ENCODE measurements at places on chromosomes 4 and X.

DNA sequence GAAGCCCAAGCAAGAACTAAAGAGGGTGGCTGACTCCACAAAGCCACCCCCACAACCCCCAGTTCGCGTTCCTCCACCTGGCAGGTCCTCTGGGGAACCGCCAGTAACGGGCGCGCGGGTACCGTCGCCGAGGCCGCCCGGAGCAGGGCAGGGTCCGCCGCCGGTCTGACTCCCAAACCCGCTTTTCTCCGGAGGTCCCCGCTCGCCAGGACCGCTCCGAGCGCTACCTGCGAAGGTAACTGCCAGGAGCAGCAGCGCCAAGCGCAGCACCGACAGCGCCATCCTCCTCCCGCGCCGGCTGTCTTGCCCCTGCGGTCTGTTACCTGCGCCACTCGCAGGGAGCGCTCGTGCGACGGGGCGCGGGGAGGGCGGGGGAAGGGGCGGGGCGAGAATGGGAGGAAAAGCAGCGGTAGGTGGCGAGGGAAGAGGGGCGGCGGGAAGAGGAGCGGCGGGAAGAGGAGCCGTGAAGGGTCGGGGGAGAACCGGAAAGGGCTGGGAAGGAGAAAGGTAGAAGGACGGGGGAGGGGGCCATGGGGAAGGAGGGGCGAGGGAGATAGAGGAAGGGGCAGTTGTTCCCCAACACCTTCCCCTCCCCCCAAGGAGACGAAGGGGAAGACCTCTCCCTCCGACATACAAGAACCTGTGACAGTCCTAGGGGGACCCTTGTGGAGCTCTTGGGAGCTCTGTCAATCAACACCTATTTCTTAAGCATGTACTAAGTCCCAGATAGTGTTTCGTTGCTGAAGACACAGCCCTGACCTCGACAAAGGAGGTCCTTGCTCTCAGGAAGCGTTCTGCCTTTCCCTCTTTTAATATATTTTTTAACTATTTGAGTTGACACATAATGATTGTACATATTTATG is at the start of gene SPINK2:
Gene SPINK2, minus strand, starts transcription at position 321 of the 863 bp plus-strand sequence. Its CDS starts 39 bp downstream, at position 282.
- peak; percentile 84 for DNase-seq

- no peak for DNase-seq
These were observed 2301.3 kb upstream of the TENM3 start for GRCh38 chr4:179941911-179942310.

- peak; percentile 55 for DNase-seq
These were observed 1.1 kb downstream of the PCDH19 start for GRCh38 chrX:100408713-100409609.

- no peak for DNase-seq
These were observed 638.7 kb downstream of the PCDH18 start for GRCh38 chr4:136893573-136893972.

DNA sequence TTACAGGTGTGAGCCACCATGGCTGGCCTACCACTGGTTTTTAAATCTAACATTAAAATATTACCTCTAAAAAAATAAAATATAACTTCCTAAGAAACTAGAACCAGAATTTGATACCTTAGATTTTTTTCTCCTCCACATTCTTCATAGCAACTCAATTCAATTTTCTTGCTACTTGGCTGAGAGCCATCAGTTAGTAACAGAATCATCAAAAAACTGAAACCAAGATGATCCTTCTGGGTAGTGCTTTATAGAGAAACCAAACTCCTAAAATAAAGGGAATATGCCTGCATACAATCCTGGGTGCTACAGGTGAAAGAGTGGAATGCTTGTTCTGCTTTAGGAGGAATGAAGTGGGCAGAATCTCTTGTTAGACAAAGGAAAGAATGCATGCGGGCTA is 64.4 kb downstream of the RPS3A start:
- no peak for DNase-seq

- no peak for DNase-seq
These were observed at the start of gene TEX13A for GRCh38 chrX:105220636-105221035. TSS of gene TEX13A (minus strand) at chrX:105220694. CDS start at chrX:105220397, 297 bp downstream.

DNA sequence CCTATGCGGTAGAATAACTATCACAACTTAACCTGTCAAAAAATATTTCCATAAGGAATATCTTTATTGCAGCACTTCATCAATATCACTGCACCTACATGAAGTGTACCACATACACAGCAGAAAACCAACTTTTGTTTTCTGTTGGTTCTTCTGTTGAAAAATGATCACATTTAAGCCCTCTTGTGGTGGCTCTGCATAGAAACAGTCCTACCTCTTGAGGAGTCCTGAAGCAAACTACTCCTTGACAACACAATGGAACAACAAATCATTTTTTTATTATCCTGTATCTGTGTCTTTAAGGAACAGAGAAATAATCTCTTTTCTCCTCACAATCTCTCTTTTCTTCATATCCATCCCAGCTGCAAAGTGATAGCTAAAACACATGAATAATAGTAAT is 39.8 kb upstream of the ATOH1 start:
- no peak for DNase-seq

- DNase-seq: no peak
These were observed 33.0 kb downstream of the PRKX start for GRCh38 chrX:3680459-3680858.

- no peak for DNase-seq
These were observed 500.2 kb downstream of the IDS start for GRCh38 chrX:149004936-149005335.

- DNase-seq: no peak
These were observed 66.7 kb upstream of the FRAS1 start for GRCh38 chr4:77990456-77990855.

- DNase-seq: no peak
These were observed 30.4 kb upstream of the PAGE1 start for GRCh38 chrX:49725923-49726904.

- no peak for DNase-seq
These were observed 449.8 kb upstream of the SMIM31 start for GRCh38 chr4:164304101-164304639.

DNA sequence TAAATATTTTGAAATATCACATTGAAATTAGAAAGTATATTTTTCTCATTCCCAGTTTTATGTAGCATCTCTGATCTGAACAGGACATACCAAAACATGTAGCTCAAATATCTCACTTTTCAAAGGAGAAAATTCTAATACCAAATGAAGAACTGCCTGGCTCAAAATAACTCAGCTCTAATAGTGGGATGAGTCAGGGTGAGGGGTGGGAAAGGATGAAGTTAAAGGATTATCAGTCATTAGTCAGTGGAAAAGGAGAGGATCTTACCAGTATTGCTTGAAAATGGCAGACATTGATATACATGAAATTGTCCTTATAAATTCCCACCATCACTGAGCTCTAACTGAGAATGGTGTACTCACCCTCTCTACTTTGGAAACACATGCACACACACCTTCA is 803.2 kb downstream of the RAPGEF2 start:
- DNase-seq: no peak

DNA sequence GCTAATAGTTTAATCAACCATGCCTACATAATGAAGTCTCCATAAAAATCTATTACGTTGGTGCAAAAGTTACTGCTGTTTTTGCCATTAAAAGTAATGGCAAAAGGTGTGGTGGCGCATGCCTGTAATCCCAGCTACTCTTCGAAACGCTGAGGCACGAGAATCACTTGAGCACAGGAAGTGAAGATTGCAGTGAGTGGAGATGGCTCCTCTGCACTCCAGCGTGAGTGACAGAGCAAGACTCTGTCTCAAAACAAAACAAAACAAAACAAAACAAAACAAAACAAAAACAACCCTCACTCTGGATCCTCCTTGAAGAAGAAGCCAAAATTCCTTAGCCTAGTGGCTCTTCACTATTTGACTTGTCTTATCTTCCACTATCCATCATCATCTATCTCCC is 78.0 kb downstream of the MSN start:
- DNase-seq: no peak

DNA sequence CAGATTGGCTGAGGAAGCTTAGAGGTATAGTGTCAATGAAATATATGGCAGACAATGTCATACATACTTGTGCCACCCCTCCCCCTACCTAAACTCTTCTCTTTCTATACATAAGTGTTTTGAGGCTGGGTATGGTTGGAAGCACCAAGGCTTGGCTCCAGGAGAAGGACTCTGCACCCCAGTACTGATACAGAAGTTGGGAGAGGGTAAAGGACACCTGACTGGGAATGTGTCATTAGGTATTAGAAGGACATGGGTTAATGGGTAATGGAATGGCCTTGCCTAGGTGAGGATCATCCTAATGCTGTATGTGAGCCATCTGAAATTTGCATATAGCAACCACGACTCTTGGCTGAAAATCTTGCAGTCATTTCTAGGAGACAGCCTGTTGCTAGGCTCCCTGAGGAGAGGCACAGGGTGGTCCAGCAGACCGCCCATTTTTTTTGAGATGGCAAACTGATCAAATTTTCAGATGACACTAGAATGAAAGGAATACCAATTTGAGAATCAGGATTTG is 26.8 kb upstream of the AP1S2 start:
- DNase-seq: no peak

GRCh38 chrX:152878976-152879755 is 18.7 kb upstream of the ZNF185 start:
- no peak for DNase-seq

GRCh38 chr4:153242839-153243324 is 38.6 kb downstream of the TRIM2 start:
- DNase-seq: no peak

GRCh38 chrX:71128166-71128833 is 9.9 kb downstream of the MED12 start:
- DNase-seq: no peak

GRCh38 chr4:140947506-140947905 is 185.8 kb downstream of the RNF150 start:
- DNase-seq: no peak

GRCh38 chrX:132858018-132858417 is 100.4 kb downstream of the HS6ST2 start:
- DNase-seq: no peak

DNA sequence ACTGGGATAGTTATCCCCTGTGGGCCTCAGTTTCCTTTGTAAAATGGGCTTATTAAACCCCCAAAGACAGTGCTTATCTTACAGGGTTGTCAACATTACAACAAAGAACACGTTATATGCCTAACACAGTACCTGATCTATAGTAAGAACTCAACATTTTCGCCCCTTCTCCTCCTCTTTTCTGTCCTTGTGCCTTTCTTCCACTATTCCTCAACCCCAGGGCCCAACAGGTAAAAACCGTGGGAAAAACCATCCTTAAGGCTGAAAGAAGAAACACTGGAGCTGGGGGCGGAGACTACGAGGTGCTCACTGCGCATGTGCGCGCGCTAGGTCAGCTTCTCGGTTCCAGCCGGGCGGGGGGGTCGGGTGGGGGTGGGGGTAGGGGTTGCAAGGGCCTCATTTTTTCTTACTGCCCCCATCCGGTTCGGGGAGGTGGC is 426 bp upstream of the XIAP start:
- no peak for DNase-seq

DNA sequence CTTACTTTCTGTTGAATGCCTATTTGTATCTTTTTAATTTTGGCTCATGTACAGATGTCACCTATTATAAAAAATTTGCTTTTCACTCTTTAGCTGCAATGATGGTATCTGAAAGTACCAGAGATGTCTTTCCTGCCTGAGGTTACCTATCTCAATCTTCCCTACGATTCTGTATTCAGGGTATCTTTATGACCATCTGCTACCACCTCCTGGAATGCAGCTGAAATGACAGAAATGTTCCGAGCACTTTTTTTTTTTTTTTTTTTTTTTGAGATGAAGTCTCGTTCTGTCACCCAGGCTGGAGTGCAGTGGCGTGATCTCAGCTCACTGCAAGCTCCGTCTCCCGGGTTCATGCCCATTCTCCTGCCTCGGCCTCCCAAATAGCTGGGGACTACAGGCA is 136.4 kb downstream of the REPS2 start:
- DNase-seq: no peak

DNA sequence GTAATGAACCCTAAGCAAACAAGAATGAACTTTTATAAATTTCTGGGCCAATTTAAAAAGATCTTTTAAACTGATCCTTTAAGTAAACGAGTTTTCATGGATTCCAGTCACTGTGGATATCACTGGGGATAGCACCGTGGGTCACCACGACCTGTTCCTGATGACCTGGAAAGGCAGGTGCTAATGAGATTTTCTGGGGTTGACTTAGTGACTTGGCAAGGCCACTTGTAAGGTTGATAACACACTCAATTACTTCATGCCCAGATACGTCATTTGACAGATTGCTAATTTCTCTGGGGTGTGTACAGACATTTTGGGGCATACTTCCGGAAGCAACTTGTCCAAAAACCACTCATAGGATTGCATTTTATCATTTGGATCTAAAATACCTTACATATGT is 24.5 kb downstream of the PDLIM3 start:
- DNase-seq: no peak

DNA sequence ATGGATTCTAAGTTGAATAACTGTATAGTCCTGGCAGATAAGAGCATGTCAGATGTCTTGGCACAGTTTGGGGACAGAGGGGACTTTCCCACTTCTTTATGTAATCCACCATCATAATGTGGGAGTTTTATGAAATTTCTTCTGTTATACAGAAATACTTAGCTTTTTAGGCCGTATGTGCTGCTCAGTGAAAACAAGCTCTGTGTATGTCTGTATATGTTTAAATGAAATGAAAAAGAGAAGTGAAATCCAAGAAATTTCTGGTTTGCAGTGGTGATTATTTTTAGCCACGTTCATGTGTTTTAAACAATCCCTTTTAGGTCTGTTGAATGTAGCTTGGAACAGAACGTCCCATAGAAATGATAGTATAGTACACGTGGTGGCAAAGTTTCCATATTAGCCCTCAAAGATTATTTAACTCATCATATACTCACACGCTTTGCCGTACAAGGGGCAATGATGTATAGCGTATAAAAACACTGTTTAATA is 41.0 kb downstream of the GAB1 start:
- no peak for DNase-seq

GRCh38 chr4:108651014-108651791 is 804 bp downstream of the OSTC start:
- DNase-seq: no peak

GRCh38 chr4:7801641-7802040 is 138.0 kb downstream of the AFAP1 start:
- DNase-seq: no peak

Data from ecto neural progenitor cell (in vitro differentiated cells).